ENCODE measurements at places on chromosomes 12 and 14.

- DNase-seq = no peak
Measured at GRCh38 chr12:9936591-9936990, 4.4 kb upstream of the CLEC2A start.

- DNase-seq = no peak
Measured at GRCh38 chr14:33381717-33382116, 443.0 kb downstream of the NPAS3 start.

GRCh38 chr14:63454436-63454835 lies 88.7 kb downstream of the PPP2R5E start:
- no peak for DNase-seq

GRCh38 chr14:70013271-70013873 lies 134.2 kb downstream of the SMOC1 start:
- no peak for DNase-seq

- DNase-seq = no peak
Measured at GRCh38 chr12:54486173-54486867, 11.2 kb upstream of the NCKAP1L start.

DNA sequence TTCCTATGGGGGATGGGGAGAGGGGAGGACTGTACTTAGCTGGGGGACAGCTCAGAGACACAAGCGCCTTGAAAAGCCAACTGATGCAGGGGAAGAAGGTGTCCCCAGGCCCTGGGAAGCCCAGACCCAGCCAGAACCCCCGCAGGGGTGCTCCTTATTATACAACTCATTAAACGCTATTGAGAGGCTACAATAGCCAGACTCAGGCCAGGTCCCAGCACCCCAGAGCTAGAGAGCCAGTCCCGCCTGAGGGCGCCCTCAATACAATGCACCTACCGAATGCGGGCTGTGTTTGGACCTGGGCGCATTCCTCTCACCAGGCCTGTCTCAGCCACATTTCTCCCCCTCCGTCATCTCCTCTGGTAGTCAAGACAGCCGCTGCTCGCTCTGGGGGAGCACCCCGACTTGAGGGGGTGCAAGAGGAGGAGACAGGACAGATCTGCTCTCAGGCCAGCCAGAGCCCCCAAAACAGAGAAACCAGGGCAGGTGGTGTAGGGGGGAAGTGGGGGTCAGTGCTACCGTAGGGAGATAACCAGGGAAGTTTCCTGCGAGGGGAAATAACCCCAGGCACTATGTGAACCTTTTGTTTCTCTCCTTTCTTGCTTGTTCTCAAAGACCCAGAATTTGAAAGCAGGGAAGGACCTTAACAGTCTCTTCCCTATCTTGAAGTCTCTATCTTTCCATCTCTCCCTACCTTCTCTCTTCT lies 6.1 kb upstream of the ASIC1 start:
- no peak for DNase-seq

DNA sequence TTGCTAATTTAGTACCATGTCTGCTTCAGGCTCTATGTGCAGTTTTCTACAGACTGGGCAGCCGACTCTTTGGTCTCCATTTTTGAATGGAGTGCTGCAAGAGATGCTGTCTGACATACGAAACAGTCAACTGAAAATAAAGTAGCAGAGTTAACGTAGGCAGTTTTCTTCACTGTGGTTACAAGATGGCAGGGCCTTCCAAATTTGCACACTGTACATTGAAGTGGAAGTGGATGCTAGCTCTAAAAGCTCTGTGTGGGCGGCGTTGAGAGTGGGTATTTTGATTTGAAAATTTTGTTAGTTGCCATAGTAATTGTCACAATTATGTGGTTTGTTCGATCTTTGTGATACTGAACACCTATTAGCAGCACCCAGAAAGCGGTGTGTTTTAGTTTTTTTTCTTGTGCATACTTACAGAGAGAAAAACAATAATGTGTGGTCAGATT lies 154.9 kb upstream of the ATP2B1 start:
- peak; percentile 46 for DNase-seq

GRCh38 chr12:119840582-119840981 lies 36.5 kb downstream of the CIT start:
- no peak for DNase-seq

GRCh38 chr12:54210400-54210790 lies 21.6 kb upstream of the SMUG1 start:
- no peak for DNase-seq

DNA sequence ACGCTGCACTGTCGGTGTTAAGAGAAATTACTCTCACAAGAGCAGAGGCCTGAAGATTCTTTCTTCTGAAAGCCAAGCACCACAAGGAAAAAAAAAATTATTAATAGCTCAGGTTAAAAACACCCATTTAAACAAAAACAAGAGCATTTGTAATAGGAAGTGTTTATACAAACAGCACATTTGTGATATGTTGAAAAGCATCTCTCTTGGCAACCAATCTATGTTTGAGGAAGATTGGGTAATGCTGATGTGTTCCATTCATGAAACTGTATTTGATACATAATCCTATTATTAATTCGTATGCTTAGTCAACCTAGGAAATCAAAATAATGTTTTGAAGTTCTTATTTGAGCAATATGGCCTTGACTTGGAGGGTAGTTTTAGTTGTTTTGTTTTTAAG lies 36.5 kb downstream of the SSPN start:
- no peak for DNase-seq

DNA sequence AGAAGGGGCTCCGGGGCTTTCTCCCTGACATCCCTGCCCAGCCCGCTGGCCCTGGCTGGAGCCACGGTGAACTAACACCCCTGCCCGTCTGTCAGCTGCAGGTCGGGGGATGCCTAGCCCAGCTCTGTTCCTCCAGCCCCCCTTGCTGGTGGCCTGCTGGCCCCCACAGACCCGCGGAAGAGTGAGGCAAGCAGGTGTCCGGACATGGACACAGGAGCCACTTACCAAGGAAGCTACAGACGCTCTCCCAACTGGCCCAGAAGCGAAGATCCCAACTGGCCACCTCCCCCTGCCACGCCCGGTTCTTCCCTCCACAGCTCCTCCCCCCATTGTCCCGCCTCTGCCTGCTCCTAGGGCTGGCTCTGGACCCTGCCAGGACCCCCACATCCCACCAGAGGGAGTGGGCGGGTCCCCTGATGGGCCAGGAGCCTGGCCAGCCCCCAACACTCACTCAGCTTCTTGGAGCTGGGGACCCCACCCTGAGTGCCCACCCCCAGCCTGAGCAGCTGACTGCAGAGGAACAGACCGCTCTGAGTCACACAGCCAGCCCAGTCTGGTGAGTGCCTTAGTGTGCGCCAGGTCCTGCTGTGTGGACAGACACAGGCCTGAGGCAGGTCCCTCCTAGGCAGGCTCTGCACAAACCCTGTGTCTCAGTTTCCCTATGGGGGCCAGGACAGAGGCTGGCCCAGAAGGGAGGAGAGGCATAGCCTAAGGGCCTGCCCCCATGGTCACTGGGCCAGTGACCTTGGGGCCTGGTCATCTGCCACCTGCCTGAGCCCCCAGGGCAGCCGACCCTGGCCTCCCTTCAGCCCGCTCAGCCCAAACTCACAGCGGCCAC lies 7.7 kb downstream of the AHNAK2 start:
- DNase-seq = no peak

DNA sequence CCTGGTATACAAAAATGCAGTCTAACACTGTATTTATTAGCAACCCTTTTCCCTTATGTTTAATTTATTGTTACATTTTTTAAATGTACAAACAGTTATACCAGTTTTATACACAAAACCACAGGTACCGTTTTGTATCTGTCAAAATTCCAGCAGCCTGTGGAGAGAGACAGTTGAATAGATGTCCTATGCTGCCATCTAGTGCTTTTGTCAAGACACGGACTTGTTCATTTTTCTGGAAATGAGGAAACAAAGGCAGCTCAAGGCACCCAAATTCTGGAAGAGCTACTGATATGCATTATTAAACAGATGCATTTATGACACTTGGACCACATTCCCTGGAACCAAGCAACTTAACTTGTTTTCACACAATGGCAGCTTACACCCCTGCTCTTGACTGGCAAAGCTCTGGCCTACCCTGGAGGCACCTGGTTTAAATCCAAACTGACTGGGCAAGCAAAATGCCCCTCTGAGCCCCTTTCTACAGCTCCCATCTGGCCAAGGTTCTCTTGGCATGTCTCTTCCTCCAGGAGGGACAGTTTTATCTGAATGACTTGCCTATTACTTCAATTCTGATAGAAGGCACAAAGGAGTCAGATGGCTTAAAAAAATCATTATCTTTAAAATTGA lies 286.9 kb upstream of the PRKD1 start:
- DNase-seq = no peak

GRCh38 chr12:20629414-20630156 lies 65.5 kb upstream of the SLCO1C1 start:
- DNase-seq = no peak

DNA sequence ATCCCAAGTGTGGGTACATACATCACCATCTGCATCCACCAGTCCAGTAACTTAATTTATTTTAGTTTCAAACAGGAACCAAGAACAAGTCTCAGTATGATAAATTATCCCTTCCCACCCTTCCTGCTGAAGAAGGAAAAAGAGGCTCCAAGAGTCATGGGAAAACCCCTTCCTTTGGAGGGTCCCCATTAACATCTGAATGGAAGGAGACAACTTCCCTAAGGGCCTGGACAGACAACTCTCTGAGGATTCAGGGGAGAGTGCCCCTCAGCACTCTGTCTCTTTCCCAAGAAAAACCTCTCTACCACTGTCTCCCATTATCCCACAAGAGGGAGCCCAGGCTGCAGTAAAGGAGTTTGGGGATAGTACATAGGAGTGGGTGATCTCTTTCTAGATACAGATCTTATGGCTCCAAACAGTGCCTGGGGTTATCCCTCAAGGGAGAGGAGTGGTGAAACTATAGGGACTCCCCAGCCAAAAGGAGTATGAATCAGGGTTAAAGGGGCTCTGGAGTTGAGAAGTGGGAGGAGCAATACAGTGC lies 6.2 kb downstream of the WNT10B start:
- no peak for DNase-seq

- DNase-seq = peak; percentile 43
Measured at GRCh38 chr14:106586098-106586704, 1059.8 kb downstream of the TMEM121 start.

GRCh38 chr14:61642614-61642982 lies 52.7 kb upstream of the HIF1A start:
- DNase-seq = no peak

DNA sequence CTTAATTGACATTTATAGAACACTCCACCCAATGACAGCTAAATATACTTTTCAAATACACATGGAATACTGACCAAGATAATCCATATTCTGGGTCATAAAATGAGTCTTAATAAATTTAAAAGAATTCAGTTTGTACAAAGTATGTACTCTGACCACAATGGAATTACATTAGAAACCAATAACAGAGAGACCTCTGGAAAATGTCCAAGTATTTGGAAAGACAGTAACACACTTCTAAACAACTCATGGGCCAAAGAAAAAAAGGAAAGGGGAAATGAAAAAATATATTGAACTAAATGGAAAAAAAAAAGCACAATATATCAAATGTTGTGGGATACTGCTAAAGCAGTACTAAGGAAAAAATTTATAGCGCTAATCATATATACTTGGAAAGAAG lies 52.0 kb downstream of the CRACR2A start:
- DNase-seq = no peak

- DNase-seq = no peak
Measured at GRCh38 chr14:53882684-53883083, 73.9 kb downstream of the BMP4 start.

GRCh38 chr14:105391541-105391940 lies 6.8 kb upstream of the TEX22 start:
- DNase-seq = no peak

- DNase-seq = no peak
Measured at GRCh38 chr14:32370714-32371113, 41.6 kb downstream of the AKAP6 start.

- no peak for DNase-seq
Measured at GRCh38 chr12:23534196-23534595, 415.3 kb downstream of the SOX5 start.

- DNase-seq = no peak
Measured at GRCh38 chr12:92759634-92760268, 57.0 kb downstream of the PLEKHG7 start.

DNA sequence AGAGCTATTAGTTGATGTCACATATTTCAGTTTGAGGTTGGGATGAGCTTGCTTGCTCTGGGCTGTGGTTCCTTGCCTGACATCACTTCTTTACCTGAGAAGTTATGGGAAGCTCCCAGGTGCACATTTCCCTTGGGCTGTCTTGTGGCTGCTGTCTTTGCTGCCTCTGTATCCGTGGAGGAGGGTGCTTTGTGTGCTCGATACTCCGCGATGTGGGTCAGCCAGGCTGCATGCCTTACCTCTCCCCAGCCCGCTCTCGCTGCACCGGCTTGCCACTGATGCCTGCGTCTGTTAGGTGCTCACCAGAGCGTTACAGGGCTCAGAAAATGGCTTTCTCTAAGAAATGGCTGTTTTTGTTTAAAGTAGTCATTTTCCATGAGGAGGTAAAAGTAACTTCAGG lies 19.6 kb downstream of the PELI2 start:
- no peak for DNase-seq

DNA sequence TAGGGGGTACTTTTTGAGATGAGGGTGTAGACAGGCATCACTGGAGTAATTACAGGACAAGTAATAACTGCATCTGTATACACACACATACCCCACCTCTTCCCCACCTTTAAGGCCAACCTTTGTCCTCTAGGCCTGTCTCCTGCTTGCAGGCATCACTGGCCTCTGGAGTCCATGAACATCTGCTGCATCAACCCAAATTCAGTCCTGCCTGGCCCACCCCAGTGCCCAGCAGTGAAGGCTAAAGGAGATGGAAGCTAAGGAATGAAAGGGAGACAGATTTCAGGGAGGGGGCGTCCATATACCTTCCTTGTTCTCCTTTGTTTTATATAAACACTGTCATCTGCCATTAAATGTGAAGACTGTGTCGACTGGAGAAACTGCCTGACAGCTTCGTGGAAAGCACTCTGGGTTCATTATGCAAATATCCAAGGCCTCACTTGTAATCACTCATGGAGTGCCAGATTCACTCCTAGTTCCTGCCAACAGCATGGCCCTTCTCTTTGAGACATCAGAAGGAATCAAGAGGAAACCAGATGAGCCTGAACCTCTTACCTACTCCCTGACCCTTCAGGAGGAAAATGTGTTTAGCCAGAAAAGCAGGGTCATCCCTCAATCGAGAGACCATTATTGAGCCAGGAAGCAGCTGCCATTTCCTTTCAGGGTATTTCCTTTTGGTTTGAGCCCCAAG lies 64.4 kb downstream of the SERPINA3 start:
- DNase-seq = no peak

GRCh38 chr12:27821259-27821973 lies 41.4 kb upstream of the MANSC4 start:
- DNase-seq = no peak
